Right atrium auricular region (tissue), 2 donors: ENCODE measurements at places on chromosomes 16 and 17.

GRCh38 chr16:5033256-5034166, at the start of gene NAGPA:
NAGPA (minus strand) TSS chr16:5033935; CDS start chr16:5033914, 21 bp downstream.
- peak; percentile 92 for DNase-seq

GRCh38 chr17:43469145-43469544, 14.6 kb upstream of the DHX8 start:
- DNase-seq = no peak

- DNase-seq = no peak
These were observed 108.6 kb downstream of the PITPNC1 start for GRCh38 chr17:67485666-67486065.

DNA sequence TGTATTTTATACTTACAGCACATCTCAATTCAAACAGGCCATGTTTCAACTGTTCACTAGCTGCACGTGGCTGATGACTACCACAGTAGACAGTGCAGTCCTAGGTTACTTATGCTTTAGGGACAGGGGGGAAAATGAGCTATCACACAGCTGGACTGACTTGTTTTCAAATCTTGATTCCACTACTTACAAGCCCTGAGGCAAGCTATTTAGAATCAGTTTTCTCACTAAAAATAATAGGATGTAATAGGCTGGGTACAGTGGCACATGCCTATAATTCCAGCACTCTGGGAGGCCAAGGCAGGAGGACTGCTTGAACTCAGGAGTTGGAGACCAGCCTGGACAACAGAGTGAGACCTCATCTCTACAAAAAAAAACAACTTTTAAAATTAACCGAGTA, 10.3 kb downstream of the GLG1 start:
- DNase-seq = no peak

- no peak for DNase-seq
These were observed 52.3 kb downstream of the GRB2 start for GRCh38 chr17:75353176-75353575.
